ENCODE measurements at places on chromosomes 11 and 22. TPM values are rescaled to one million over a fixed set of nuclear protein-coding genes. Genes with fewer than 3 reads are reported as not detected.

Gene PNPLA3
- 0.69 TPM for total RNA-seq

Gene CST6
- total RNA-seq: not detected

Gene RAB36
- 6.6 TPM for total RNA-seq

Gene MS4A15
- not detected for total RNA-seq

Gene GDPD4
- total RNA-seq: not detected

Gene CFAP300
- 5.9 TPM for total RNA-seq

Gene MMP8
- total RNA-seq: not detected

Gene TNNI2
- not detected for total RNA-seq

Gene SLC22A9
- total RNA-seq: not detected

Gene OR4D5
- not detected for total RNA-seq

Gene OMP
- total RNA-seq: not detected

Gene SAMM50
- total RNA-seq: 48.7 TPM

Gene OR52H1
- not detected for total RNA-seq

Gene CARD10
- 38.9 TPM for total RNA-seq

Gene DCDC1
- 0.64 TPM for total RNA-seq

Gene RASGRP2
- 0.74 TPM for total RNA-seq

Gene SYCE3
- total RNA-seq: 0.46 TPM

Gene HBB
- not detected for total RNA-seq

Gene CEND1
- total RNA-seq: 1.6 TPM

Gene NDUFV1
- total RNA-seq: 140 TPM

Measured in A549 treated with CpdA at 1 μM for 4 hours (cell line).